Progenitor cell of endocrine pancreas (in vitro differentiated cells): ENCODE measurements at places on chromosomes 5 and 9. TPM values are rescaled to one million over a fixed set of nuclear protein-coding genes. Genes with fewer than 3 reads are reported as not detected.

OR13C5 gene
- total RNA-seq, result 0.47 TPM in 1 of 2 replicates, not detected in the other

NTMT1 gene
- 25.9 and 26.8 TPM in 2 replicates for total RNA-seq

AHRR gene
- 0.69 and 1.3 TPM in 2 replicates for total RNA-seq

ORM2 gene
- 3.2 and 5.4 TPM in 2 replicates for total RNA-seq
